ENCODE measurements at places on chromosomes 3 and 15.
A peak's percentile ranks its signal among the peaks of the same experiment; 100 is the strongest.

GRCh38 chr3:164155400-164155799, 922.9 kb downstream of the SI start:
- H3K4me1 ChIP-seq = no peaks in the 10 kb centered on the region
- H3K27me3 ChIP-seq = no peaks in the 10 kb centered on the region
- no peak overlapping the region for H3K4me3 ChIP-seq
- H3K36me3 ChIP-seq = no peaks in the 10 kb centered on the region

- no peaks in the 10 kb centered on the region for H3K36me3 ChIP-seq
- no peaks in the 10 kb centered on the region for H3K27me3 ChIP-seq
- no peak overlapping the region for H3K27ac ChIP-seq
- DNase-seq = no peak
Measured at GRCh38 chr3:65039754-65040210, 352.0 kb upstream of the ADAMTS9 start.

- H3K27me3 ChIP-seq = no peaks in the 10 kb centered on the region
- DNase-seq = no peak
- no peaks in the 10 kb centered on the region for H3K36me3 ChIP-seq
- no peaks in the 10 kb centered on the region for H3K4me1 ChIP-seq
Measured at GRCh38 chr3:5314897-5315296, 127.4 kb downstream of the EDEM1 start.

DNA sequence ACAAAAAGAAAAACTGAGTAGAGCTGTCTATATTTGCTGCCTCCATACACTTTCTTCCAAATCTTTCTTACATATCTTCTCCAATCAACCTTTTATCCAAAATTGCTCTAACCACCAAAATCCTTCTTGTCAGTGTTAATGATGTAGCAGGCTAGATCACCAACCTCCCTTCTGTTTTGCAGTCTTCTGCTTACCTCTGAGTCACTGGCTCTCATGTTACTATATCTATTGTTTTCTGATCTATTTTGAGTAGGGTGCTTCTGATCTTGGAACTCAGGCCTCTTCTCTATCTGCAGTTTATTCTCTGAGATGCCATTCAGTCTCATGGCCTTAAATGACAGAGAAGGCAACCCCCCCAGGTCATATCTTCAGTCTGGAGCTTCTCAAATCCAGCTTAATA, 26.3 kb upstream of the AADAC start:
- H3K27ac ChIP-seq = no peak overlapping the region
- no peaks in the 10 kb centered on the region for H3K36me3 ChIP-seq
- no peaks in the 10 kb centered on the region for H3K27me3 ChIP-seq
- H3K4me3 ChIP-seq = no peak overlapping the region

GRCh38 chr15:29920515-29920914, 98.2 kb upstream of the TJP1 start:
- H3K27me3 ChIP-seq = no peaks in the 10 kb centered on the region
- no peaks in the 10 kb centered on the region for H3K4me1 ChIP-seq
- H3K36me3 ChIP-seq = no peaks in the 10 kb centered on the region
- H3K27ac ChIP-seq = no peak overlapping the region
- DNase-seq = no peak

DNA sequence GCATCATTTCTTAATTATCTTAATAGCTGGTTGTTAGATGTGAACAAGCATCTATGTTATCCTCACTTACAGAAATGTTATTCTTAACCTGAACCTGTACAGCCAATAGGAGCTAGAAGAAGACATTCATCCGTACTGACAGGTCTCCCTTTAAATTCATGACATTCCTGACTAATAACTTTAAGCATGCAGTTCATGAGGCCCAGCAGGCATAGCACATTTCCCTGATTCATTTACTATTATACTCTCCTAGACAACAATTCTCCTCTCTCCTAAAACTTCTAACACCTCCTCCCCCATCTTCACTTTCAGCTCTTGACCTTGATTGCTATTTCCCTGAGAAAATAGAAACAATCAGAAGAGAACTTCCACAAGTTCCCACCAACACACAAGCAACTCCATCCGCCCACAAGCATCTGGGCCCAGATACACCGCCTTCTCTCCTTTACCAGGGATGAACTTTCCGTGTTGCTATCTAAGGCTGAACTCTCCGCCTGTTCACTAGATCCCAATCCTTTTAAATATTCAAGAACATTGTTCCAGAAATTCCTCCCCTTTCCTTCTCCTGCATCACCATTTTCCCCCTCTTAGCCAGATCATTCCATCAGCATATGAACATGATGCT, 62.9 kb upstream of the SPRED1 start:
- no peaks in the 10 kb centered on the region for H3K36me3 ChIP-seq
- H3K27me3 ChIP-seq = no peaks in the 10 kb centered on the region
- H3K4me1 ChIP-seq = peaks cover 68% of the 10 kb centered on the region
- no peak for DNase-seq

DNA sequence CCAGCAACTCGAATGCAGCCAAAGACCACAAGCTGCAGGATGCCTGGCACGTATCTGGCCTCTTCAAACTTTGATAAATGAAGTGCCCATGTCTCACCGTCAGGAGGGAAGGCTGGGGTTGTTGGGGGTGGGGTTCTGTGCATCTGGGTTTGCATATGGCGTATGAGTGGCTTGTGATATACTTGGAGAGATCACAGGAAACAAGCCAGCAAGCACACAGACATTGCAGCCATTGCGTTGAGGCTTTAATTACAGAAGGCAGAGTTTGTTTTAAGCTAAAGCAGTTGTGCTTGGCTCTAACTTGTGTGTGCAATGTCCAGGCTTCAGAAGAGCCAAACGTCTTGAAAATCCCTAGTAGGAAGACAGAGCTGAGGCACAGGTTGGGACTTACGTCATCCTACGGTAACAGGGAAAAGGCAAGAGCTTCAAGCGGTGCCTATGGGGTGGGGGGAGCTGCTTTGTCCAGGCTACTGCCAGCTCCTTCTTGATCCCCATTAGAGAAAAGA, 109.2 kb downstream of the ASB7 start:
- no peak for DNase-seq
- no peaks in the 10 kb centered on the region for H3K36me3 ChIP-seq
- H3K4me3 ChIP-seq = no peak overlapping the region
- H3K27me3 ChIP-seq = no peaks in the 10 kb centered on the region

GRCh38 chr15:49471733-49472132, 48.7 kb downstream of the FGF7 start:
- H3K4me3 ChIP-seq = 0 out of 2 replicates have a peak overlapping the region, but pooled peaks have one; percentile 4
- H3K27me3 ChIP-seq = no peaks in the 10 kb centered on the region
- peaks cover 21% of the 10 kb centered on the region for H3K4me1 ChIP-seq

DNA sequence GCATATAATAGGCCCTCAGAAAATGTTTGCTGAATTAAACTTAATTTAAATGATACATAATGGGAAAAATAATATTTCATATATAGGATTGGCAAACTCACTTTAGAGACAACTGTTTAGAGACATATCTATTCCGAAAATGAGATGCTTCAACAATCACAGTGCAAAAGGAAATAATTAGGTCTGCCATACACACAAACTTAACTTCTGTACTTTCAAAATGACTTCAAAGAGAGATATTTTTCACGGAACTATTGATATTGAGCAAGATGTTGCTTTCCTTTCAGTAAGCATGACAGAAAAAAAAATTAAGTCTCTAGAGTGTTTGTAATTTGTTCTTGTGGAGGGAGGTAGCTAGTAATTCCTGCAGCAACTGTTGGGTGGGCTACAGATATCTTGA, 769.5 kb downstream of the TUSC7 start:
- H3K27me3 ChIP-seq = no peaks in the 10 kb centered on the region
- no peak for DNase-seq
- no peak overlapping the region for H3K27ac ChIP-seq

- H3K4me3 ChIP-seq = no peak overlapping the region
- H3K27ac ChIP-seq = no peak overlapping the region
- no peaks in the 10 kb centered on the region for H3K27me3 ChIP-seq
- no peaks in the 10 kb centered on the region for H3K36me3 ChIP-seq
Measured at GRCh38 chr15:29785642-29786041, 36.6 kb downstream of the TJP1 start.

GRCh38 chr15:68383161-68384074, 48.5 kb downstream of the ITGA11 start:
- H3K36me3 ChIP-seq = no peaks in the 10 kb centered on the region
- no peak overlapping the region for H3K27ac ChIP-seq
- DNase-seq = peak; percentile 42
- no peaks in the 10 kb centered on the region for H3K27me3 ChIP-seq
- H3K4me1 ChIP-seq = no peaks in the 10 kb centered on the region

DNA sequence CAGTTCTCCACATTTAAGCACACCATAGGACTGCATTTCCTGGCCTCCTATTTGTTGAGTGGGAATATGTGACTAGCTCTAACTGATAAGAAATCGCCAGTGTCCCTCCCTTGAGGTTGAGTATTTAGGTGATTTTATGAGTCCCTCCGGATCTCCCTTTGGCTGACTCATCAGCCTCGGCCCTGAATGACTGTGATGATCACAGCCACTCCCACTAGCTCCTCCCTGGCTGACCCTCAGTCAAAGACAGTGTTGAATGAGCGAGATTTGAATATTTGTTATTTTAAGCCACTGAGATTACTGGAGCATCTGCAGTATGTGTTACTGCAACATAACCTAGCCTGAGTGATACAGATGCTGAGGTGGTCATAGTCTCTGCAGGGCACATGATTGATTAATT, 515.3 kb downstream of the EPHB1 start:
- no peaks in the 10 kb centered on the region for H3K4me1 ChIP-seq
- H3K4me3 ChIP-seq = no peak overlapping the region
- no peaks in the 10 kb centered on the region for H3K36me3 ChIP-seq
- DNase-seq = no peak

GRCh38 chr3:98594628-98595324, 1.4 kb upstream of the CPOX start:
- no peaks in the 10 kb centered on the region for H3K27me3 ChIP-seq
- H3K27ac ChIP-seq = no peak overlapping the region
- no peak overlapping the region for H3K4me3 ChIP-seq
- peaks cover 22% of the 10 kb centered on the region for H3K4me1 ChIP-seq
- H3K36me3 ChIP-seq = no peaks in the 10 kb centered on the region

DNA sequence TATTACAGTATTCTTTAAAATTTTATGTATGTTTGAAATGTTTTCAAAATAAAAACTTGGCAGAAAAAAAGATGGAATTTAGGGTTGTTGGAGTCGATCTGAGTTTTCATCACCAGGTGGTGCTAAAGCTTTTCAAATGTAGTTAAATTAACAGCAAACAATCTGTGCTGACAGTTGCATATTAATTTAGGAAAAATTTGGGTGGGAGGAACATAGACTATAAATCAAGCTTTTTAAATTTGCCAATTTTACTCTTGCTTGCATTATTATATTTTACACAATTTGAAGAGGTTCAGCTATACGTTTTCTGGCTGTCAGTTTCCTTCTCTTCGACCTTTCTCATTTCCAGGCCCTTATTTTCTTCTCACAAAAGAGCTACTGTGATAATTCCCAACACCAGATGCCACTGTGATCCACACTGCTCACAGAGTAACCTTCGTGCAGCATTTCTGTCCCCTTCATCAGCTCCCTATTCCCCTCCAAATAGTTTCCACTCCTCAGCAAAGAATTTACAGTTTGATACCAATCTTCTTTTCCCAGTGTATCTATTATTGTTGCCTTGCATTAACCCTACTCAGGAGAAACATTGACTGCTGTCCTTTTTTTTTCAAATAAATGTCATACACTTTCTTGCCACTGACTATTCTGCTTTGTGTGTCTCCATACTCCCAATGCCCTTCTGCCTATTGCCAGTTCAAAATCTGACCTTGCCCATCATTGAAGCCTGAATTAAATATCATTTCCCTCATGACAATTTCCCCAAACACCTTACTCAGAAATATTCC, 53.4 kb upstream of the EIF5A2 start:
- H3K36me3 ChIP-seq = no peaks in the 10 kb centered on the region
- no peaks in the 10 kb centered on the region for H3K4me1 ChIP-seq
- H3K4me3 ChIP-seq = no peak overlapping the region
- H3K27me3 ChIP-seq = no peaks in the 10 kb centered on the region
- DNase-seq = peak; percentile 54

- no peak overlapping the region for H3K4me3 ChIP-seq
- no peaks in the 10 kb centered on the region for H3K4me1 ChIP-seq
- no peak overlapping the region for H3K27ac ChIP-seq
- no peaks in the 10 kb centered on the region for H3K27me3 ChIP-seq
- DNase-seq = no peak
Measured at GRCh38 chr3:160065786-160066185, 77.2 kb downstream of the IL12A start.

DNA sequence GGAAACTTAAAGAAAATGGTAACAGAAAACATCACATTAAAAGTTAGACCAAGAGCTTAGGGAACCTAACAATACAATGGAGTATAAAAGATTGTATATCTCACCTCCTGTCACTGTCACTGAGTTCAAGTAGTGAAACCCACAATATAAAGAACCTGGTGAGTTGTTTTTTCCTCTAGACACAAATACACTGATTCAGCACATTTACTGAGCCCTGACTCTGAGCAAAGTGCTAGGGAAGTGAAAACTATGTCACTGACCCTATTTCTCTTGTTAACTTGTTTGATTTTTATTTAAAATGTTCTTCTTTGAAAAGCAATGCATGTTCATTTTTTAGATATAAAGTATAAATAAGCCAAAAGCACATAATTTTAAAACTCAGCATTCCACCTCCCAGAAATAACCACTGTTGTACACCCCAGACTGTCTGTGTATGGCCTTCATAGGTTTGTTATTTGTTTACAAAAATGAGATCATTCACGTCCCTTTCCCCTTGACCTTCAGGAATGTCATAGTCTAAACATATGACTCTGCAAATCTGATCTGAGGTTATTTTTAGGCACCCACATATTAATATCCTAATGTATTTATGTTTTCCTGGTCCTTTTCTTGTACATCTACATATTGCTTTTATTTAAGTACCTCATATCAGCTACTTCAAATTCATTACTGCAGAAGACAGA, 69.2 kb upstream of the CSTA start:
- DNase-seq = peak; percentile 89
- no peaks in the 10 kb centered on the region for H3K27me3 ChIP-seq
- H3K4me1 ChIP-seq = peaks cover 13% of the 10 kb centered on the region
- no peaks in the 10 kb centered on the region for H3K36me3 ChIP-seq
- H3K4me3 ChIP-seq = no peak overlapping the region
- H3K27ac ChIP-seq = peak overlapping the region; percentile 50

DNA sequence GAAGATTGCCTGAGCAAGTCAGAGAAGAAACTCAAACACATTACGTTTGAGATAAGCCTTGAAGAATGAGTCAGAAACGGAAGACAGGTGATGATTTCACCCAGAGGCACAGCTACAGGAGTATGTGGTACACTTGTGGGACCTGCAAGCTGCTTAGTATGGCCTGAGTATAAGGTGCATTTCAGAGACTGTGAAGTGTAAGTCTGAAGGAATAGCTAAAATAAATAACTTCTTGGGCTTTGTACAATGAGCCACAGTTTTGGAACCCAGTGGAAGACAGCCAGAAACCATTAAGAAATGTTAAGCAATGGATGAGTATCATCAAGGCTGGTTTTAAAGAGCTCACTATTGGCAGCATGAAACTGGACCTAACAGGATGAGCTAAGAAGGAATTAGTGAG, 826.2 kb downstream of the ROBO1 start:
- no peaks in the 10 kb centered on the region for H3K36me3 ChIP-seq
- no peaks in the 10 kb centered on the region for H3K27me3 ChIP-seq
- H3K27ac ChIP-seq = no peak overlapping the region
- DNase-seq = no peak

GRCh38 chr15:72992841-72993252, 59.4 kb upstream of the NEO1 start:
- no peaks in the 10 kb centered on the region for H3K4me1 ChIP-seq
- H3K27ac ChIP-seq = no peak overlapping the region
- H3K4me3 ChIP-seq = no peak overlapping the region
- DNase-seq = no peak
